ENCODE measurements at places on chromosomes 12 and 14.

- DNase-seq = peak; percentile 75
These were observed 107.0 kb downstream of the HELB start for GRCh38 chr12:66409195-66409871.

GRCh38 chr14:58947156-58947555, 241.3 kb upstream of the DAAM1 start:
- no peak for DNase-seq

- DNase-seq = no peak
These were observed 780.2 kb upstream of the SEL1L start for GRCh38 chr14:82313889-82314288.

DNA sequence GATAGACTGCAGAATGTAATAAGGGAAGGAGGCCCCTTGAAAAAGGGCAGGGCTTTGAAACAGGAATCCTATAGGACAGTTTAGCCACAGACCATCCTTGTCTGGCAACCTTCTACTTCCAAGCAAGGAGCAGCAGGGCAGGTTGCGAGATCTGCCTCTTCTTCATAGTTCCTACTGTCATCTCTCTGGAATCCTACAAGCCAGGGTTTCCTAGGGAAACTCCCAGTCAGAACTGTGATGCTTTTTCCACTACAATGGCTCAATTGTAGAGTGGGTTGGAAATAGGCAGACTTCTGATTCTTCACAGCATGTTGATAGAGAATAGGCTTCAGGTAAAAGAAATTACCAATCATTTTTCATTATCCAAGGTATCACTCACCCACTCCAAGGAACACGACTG, 186.3 kb downstream of the DACT1 start:
- DNase-seq = no peak

DNA sequence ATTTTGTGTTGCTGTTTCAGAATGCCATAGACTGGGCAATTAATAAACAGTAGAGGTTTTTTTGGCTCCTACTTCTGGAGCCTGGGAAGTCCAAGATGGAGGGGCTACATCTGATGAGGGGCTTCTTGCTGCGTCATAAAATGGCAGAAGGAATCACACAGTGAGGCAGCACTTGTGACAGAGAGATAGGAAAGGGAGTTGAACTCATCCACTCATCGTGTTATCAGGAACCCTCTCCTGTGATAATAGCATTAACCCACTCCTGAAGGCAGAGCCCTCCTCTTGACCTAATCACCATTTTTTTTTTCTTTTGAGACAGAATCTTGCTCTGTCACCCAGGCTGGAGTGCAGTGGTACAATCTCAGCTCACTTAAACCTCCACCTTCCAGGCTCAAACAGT, 9.7 kb downstream of the TDG start:
- no peak for DNase-seq

- no peak for DNase-seq
These were observed 98.6 kb downstream of the SLC6A15 start for GRCh38 chr12:84813780-84814663.

DNA sequence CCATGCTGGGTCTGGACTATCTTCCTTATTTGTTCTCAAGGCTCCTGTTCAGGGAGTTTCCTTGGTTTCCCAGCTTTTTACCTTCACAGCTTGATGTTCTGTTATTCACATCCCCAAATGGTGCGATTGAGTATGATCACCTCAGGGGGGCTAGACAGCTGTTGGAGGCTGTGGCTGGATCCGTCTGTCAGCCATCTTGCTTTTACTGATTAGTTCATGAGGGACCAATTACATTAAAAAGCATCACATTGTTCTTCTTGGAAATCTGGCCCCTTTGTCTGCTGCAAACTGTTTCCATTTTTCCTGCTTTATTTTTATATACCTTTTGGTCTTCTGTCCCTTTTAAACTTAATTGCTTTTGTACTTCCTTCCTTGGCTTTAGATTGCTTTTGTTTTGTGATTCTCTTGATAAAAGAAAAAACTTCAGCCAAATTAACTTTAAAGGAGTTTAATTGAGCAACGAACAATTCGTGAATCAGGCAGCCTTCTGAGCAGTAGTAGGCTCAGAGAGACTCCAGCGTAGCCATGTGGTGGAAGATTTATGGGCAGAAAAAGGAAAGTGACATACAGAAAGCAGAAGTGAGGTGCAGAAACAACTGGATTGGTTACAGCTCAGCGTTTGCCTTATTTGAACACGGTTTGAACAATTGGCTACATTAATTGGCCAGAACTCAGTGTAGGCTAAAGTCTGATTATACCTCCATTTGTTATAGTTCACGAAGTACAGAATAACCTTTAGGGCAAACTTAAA, 208.7 kb downstream of the AEBP2 start:
- peak; percentile 72 for DNase-seq

GRCh38 chr14:91341334-91341733, 76.3 kb downstream of the CCDC88C start:
- no peak for DNase-seq

- peak; percentile 47 for DNase-seq
These were observed 21.3 kb downstream of the GCH1 start for GRCh38 chr14:54881235-54881760.

GRCh38 chr14:44700184-44700583, 193.1 kb upstream of the FSCB start:
- peak; percentile 28 for DNase-seq

DNA sequence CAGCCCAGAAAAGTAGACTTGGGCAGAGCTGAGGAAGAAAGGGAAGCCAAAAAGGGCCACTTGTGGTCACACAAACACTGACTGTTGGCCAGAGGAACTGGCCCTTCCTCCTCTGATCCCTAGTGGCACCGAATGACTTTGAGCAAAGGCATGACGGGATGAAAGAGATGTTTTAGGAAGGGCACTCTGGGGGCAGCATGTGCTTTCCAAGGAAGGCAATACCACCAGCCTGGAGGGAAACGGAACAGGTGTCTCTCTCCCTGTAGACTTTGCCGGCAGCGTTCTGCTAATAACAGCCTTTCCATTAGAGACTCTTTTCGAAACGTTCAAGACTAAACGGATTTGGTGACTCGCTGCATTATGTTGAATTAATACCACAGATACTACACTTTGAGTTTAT, 12.3 kb upstream of the FBXO21 start:
- DNase-seq = no peak

- DNase-seq = no peak
These were observed 14.0 kb downstream of the RNASE9 start for GRCh38 chr14:20546877-20547276.

DNA sequence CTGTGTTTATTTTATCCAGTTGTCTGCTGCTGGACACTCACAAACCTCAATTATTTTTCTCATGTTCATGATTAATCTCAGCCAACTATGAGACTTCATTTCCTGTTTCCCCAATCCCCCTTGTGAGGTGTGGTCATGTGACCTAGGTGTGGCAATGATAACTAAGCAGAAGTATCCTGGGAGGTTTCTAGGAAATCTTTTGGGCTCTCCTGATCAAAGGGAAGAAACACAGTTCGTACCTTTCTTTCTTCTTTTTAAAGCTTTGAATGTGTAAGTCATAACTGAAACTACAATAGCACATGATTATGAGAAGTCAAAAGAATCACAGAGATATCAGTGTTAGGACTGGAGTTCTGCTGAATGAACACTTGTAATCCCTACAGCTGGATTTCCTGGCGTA, 34.4 kb upstream of the MANSC4 start:
- DNase-seq = peak; percentile 14

DNA sequence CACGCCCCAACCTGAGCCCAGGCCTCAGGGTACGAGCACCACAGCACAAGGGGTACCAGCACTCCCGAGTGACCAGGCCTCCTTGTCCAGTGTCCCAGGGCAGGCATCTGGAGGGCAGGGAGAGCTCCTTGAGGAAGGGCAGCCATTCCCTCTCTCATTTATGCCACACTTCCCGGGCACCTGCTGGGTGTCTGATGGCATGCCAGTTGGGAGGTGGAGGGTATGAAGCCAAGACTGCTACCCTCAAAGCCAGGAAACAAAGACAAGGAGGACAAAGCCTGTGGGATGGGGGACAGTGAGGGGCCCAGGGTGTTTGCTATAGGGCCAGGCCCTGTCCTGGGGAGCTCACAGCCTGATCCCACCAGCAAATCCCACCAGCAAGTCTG, 45.6 kb downstream of the CCDC88C start:
- DNase-seq = no peak

DNA sequence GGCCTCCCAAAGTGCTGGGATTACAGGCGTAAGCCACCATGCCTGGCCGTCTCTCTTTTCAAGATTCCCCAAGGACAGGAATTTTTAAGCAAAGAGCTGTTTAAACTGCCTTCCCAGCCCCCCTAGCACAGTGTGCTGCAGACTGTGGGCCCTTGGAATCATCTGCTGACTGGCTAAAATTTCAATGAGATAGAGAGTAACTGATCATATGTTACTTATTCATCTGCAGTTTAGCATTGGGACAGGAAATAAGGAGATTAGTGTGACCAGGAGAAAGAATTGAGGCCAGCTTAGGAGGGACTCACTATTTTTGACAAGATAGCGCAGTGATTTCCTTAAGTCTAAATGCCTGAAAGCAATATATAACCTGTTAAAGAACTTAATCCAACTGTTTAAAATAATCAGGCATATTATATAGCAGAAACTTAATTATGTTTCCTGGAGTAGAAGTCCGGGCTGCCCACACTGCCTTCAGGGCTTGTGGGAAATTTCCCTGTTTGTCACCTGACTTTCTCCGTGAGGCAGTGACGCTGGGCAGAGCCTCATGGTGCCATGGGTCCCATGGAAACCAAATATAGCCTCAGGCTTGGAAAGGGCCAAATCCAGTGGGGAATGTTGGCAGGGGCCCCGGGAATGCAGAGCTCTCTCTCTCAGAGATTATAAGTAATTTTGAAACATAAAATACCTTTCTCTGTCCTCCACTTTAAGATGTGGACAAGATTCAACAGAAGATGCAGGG, 22.8 kb upstream of the CEBPE start:
- DNase-seq = peak; percentile 46

DNA sequence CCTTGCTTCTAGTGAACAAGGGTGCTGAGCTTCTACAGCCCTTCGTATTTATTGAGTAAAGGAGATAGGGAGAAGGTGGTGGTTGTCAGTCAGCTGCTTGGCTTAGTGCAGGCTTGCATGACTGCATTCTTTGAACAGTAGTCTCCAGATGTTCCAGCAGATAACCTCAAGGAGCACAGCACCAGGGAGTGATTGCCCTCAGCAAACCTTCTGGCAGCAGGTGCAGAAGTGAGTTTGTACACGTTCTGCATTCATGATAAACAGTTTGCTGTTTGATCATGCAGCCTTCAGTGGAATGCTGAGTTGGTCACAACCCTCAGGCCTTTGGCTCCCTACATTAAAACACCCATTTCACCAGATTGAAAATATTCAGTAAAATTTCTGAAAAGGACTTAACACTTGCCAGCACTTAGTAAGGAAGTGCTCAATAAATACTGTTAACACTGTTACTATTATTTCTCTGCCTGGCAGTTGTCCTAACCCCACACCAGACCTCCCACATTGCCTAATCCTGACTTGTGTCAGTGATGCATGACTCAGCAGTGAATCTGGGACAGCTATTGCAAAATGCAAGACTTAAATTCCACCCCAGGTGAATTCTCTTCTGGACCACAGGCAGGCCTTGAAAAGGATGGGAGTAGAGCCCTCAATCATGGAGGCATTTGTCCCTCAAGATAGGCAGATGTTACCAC, 18.9 kb upstream of the CARMIL3 start:
- peak; percentile 88 for DNase-seq

GRCh38 chr12:85036733-85037132, 582 bp downstream of the LRRIQ1 start:
- no peak for DNase-seq

- no peak for DNase-seq
These were observed 25.1 kb upstream of the DICER1 start for GRCh38 chr14:95182379-95182778.

- no peak for DNase-seq
These were observed 130.2 kb upstream of the HMGA2 start for GRCh38 chr12:65694130-65694529.

- no peak for DNase-seq
These were observed 170.8 kb downstream of the EGLN3 start for GRCh38 chr14:33780035-33780434.

- no peak for DNase-seq
These were observed 4.2 kb downstream of the PNMA1 start for GRCh38 chr14:73709904-73710469.

DNA sequence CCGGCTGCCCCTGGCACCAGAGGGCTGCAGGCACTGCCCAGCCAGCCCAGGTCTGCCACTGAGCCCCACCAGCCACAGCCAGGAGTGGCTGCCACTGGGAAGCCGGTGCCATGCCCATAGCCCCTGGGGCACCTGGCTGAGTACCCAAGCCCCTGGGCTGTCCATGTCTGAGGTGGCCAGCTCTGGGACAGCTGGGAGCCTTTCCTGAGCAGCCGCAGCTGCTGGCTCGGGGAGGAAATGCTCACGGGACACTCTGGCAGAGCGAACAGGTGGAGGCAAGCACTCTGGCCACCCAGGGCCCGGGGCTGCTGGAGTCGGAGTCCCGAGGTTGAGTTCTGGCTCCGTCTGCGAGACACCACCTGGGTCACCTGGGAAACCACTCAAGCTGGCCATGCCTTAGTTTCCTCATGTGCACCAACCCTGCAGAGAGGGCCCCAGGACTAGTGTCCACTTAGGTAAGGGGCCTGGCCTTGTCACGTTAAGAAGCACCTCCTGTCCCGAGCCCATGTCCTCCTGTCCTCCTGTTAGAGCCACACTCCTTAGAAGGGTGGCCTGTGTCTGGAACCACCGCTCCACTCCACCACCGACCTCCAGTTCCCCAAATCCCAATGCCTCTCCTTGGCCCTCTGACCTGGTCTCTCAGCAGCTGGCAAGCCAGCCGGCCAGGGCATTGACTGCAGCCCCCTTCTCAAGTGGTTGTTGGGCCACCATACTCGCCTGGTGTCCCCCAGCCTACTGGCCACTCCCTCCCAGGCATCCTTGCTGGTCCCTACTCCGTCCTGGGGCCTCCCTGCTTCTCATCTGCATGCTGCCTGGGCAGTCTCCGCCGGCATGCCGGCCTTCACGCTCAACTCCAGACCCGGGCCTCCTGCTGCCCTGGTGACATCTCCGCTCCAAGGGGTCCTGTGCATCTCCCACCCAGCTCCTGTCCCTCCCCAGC, 45.3 kb downstream of the BEGAIN start:
- DNase-seq = no peak

GRCh38 chr14:22977684-22978486, 4.5 kb downstream of the AJUBA start:
- DNase-seq = peak; percentile 88

DNA sequence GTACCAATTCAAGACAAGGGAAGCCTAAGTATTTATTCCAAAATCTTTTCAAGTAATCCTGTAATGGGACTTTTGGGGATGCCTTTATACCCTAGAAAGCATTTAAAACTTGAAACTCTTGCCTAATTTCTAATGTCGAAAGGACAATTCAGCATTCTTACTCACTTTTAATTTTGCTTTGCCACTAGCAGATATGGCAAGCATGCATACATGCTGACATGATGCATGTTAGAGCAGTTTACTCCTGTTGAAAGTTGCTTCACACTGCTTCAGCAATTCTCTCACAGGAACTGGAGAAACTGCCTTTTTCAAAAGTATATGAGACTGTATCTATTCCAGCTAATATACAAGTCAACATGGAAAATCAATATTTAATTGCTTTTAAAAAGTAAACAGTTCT, 79.9 kb downstream of the TAOK3 start:
- no peak for DNase-seq
